ENCODE measurements at places on chromosomes 12 and 14. TPM values are rescaled to one million over a fixed set of nuclear protein-coding genes. Genes with fewer than 3 reads are reported as not detected.

The LRFN5 gene
- 0.08 TPM for total RNA-seq

The CMTM5 gene
- not detected for total RNA-seq

The RBP5 gene
- total RNA-seq = not detected

The DBX2 gene
- total RNA-seq = 0.20 TPM

The RPL10L gene
- total RNA-seq = not detected

The RD3L gene
- not detected for total RNA-seq

The AREL1 gene
- total RNA-seq = 15.0 TPM

DNA sequence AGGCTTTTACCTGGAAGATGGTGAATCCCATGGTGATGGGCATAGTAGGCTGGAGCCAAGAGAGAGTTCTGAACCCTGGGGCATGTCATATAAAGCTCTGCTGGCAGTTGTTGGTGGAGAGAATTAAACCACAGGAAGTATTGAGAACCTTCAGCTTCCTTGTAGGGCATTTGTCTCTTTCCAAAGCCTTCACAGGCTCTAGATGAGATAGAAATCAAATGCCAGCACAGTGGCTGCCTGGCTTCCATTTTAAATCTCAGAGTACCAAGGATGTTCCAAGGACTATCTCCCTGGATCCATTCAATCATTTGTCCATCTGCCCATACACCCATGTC is 369.6 kb downstream of the DPF3 start:
- no peaks in the 10 kb centered on the region for H3K36me3 ChIP-seq
- no peak overlapping the region for H3K4me3 ChIP-seq
- no peak overlapping the region for H3K27ac ChIP-seq
- DNase-seq = no peak

DNA sequence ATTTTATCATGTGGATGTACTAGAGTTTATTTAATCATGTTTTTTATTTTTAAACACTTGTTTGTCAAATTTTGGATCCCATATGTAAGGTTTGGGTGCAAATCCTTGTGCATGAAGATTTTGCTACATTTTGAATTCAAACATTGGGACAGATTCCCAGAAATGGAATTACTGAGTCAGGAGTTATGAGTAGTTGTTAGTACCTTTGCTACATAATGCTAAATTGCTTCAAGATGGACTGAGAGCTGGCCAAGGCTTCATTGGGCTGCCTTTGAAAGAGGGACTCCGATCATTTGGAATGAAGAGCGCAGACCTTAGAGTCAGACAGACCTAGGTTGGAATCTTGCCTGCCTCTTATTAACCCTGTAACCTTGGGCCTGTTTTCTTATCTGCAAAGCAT is 154.9 kb upstream of the PWP1 start:
- H3K27me3 ChIP-seq = no peaks in the 10 kb centered on the region
- no peak for DNase-seq
- H3K27ac ChIP-seq = no peak overlapping the region

DNA sequence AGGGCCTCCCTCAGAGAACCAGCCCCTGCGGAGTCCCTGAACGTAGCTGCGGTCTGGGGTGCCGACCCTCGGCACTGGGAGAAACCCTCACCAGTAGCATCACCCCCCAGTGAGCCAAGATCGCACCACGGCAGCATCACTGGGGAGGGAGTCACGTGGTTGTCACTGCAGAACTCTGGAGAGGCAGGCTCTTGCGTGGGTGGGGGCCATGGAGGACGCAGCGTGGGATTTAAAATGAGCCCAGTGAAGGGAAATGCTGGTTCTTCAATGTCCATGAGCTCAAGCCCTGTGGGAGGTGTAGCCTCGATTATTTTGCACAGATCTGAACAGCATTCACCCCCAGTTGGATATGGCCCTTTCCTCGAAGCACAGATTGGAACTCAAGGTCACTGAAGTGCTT is 3.9 kb upstream of the GALNT9 start:
- H3K27me3 ChIP-seq = no peaks in the 10 kb centered on the region
- no peak for DNase-seq
- no peaks in the 10 kb centered on the region for H3K4me1 ChIP-seq
- H3K4me3 ChIP-seq = no peak overlapping the region

- no peak overlapping the region for H3K27ac ChIP-seq
- no peaks in the 10 kb centered on the region for H3K27me3 ChIP-seq
- no peak for DNase-seq
- no peaks in the 10 kb centered on the region for H3K36me3 ChIP-seq
Measured at GRCh38 chr14:105865266-105865903, 339.0 kb downstream of the TMEM121 start.

DNA sequence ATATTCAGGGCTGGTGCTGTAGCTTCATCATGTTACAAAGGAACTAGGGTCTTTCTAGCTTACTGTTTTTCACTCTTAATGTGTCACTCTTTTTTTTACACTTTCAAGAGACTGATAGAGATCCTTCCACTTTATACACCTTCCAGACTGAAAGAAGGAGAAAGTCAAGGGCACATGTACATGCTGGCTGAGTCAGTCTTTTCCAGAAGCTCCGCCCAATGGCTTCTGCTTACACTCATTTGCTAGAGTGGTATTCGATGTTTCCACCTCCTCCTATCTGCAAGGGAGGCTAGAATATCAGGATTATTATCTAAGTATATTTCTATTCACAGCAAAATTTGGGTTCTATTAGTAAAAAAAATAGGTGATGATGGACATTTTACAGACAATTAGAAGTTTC is 325.8 kb upstream of the OR4E1 start:
- DNase-seq = no peak
- no peaks in the 10 kb centered on the region for H3K4me1 ChIP-seq
- no peak overlapping the region for H3K27ac ChIP-seq
- H3K4me3 ChIP-seq = no peak overlapping the region
- H3K36me3 ChIP-seq = no peaks in the 10 kb centered on the region

DNA sequence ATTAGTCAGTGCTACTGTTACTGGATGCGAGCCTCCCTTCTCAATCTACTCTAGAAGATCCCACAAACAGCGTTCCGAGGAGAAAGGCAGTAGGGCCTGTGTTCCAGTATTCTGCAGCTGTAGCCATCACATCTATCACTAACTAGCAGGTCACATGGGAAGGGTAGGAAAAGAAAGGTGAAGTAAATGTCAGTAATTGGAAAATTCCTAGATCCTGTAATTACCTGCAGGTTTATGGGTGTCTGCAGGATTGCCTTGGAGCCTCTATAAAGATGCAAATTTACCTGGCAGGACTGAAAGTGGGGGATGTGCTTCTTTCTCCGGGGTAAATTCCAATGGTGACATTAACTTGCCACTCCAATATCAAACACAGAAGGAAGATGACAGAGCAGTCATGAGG is 77.8 kb downstream of the FERMT2 start:
- peaks cover 100% of the 10 kb centered on the region for H3K36me3 ChIP-seq
- peaks cover 6% of the 10 kb centered on the region for H3K4me1 ChIP-seq
- H3K27me3 ChIP-seq = no peaks in the 10 kb centered on the region

- DNase-seq = no peak
- no peak overlapping the region for H3K27ac ChIP-seq
- H3K4me3 ChIP-seq = no peak overlapping the region
- no peaks in the 10 kb centered on the region for H3K36me3 ChIP-seq
- no peaks in the 10 kb centered on the region for H3K4me1 ChIP-seq
- no peaks in the 10 kb centered on the region for H3K27me3 ChIP-seq
Measured at GRCh38 chr12:45587012-45587411, 142.5 kb upstream of the ARID2 start.

GRCh38 chr14:74799765-74800164 is 36.6 kb downstream of the YLPM1 start:
- H3K4me1 ChIP-seq = no peaks in the 10 kb centered on the region
- H3K27ac ChIP-seq = no peak overlapping the region
- no peak for DNase-seq
- H3K4me3 ChIP-seq = no peak overlapping the region
- H3K27me3 ChIP-seq = no peaks in the 10 kb centered on the region

- H3K27me3 ChIP-seq = peaks cover 34% of the 10 kb centered on the region
- H3K27ac ChIP-seq = no peak overlapping the region
- H3K4me3 ChIP-seq = no peak overlapping the region
- no peak for DNase-seq
Measured at GRCh38 chr12:53808023-53808705, 56.4 kb upstream of the CISTR start.

- DNase-seq = no peak
- H3K4me1 ChIP-seq = no peaks in the 10 kb centered on the region
- H3K4me3 ChIP-seq = no peak overlapping the region
- H3K27me3 ChIP-seq = no peaks in the 10 kb centered on the region
- H3K36me3 ChIP-seq = no peaks in the 10 kb centered on the region
Measured at GRCh38 chr12:54991991-54992375, 7.4 kb upstream of the TESPA1 start.

- peaks cover 30% of the 10 kb centered on the region for H3K4me1 ChIP-seq
- peak overlapping the region; percentile 100 for H3K27ac ChIP-seq
- no peak for DNase-seq
- H3K27me3 ChIP-seq = no peaks in the 10 kb centered on the region
- peaks cover 2% of the 10 kb centered on the region for H3K36me3 ChIP-seq
Measured at GRCh38 chr12:57523706-57524614, 1.3 kb downstream of the MBD6 start.

DNA sequence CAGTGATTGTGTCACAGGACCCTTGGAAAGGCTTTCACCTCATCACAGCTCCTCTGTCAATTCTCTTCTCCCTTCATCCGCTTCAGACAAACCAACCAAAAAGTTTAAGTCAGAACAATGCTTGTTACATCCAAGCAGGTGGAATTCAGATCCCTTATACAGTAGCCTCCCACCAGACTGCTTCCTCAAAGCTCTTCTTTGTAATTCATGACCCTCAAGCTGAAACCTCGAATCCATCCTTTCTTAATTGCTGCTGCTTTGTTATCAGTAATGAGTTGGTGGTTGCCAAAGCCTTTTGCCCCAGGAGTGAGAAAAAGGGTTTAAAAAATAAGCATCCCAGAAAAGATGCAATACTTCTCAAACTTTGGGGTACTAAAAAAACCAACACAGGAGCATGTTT is 9.5 kb downstream of the BEST3 start:
- no peaks in the 10 kb centered on the region for H3K27me3 ChIP-seq
- peaks cover 82% of the 10 kb centered on the region for H3K4me1 ChIP-seq
- no peak for DNase-seq
- peak overlapping the region; percentile 84 for H3K27ac ChIP-seq
- peaks cover 47% of the 10 kb centered on the region for H3K36me3 ChIP-seq
- peak overlapping the region; percentile 35 for H3K4me3 ChIP-seq

DNA sequence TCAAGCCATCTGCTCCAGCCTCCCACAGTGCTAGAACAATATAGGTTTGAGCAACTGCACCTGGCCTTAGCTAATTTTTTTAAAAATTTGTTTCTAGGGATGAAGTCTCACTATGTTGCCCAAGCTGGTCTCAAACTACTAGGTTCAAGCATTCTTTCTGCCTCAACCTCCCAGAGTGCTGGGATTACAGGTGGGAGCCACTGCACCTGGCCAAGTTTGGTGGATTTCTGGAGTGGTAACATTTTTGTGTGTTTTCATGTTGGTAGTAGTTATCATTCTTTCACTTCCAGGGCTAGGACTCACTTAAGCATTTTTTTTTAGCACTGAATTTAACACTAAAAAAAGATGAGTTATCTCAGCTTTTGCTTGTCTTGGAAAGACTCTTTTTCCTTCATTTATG is 328.0 kb upstream of the RGS6 start:
- H3K4me3 ChIP-seq = no peak overlapping the region
- DNase-seq = no peak
- H3K36me3 ChIP-seq = no peaks in the 10 kb centered on the region

- H3K27me3 ChIP-seq = no peaks in the 10 kb centered on the region
- H3K4me1 ChIP-seq = peaks cover 9% of the 10 kb centered on the region
- H3K27ac ChIP-seq = peak overlapping the region; percentile 77
- peaks cover 87% of the 10 kb centered on the region for H3K36me3 ChIP-seq
Measured at GRCh38 chr12:111792155-111792855, 25.6 kb downstream of the ALDH2 start.

DNA sequence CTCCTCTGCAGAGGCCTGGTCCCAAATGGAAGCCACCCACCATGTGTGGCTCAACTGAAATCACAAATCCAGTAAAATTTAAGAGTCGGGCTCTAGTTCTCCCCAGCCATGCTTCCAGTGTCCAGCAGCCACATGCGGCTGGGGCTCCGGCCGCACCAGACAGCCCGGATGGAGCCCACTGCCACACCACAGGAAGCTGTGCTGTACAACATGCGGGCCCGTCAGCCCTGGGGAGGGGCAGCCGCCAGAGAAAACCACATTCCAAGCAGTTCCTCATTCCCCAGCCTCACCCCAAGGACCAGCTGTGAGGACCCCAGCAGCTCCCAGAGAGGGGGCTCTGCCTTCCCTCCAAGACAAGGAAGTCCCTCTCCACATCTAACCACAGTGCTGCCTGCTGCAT is 135.0 kb downstream of the NCOR2 start:
- H3K36me3 ChIP-seq = no peaks in the 10 kb centered on the region
- H3K4me3 ChIP-seq = no peak overlapping the region
- no peak for DNase-seq
- peak overlapping the region; percentile 58 for H3K27ac ChIP-seq
- H3K27me3 ChIP-seq = no peaks in the 10 kb centered on the region
- H3K4me1 ChIP-seq = peaks cover 13% of the 10 kb centered on the region

GRCh38 chr12:15547063-15547462 is 224.8 kb downstream of the PTPRO start:
- DNase-seq = no peak
- no peak overlapping the region for H3K27ac ChIP-seq
- no peaks in the 10 kb centered on the region for H3K4me1 ChIP-seq
- H3K36me3 ChIP-seq = no peaks in the 10 kb centered on the region
- peak overlapping the region; percentile 20 for H3K4me3 ChIP-seq
- H3K27me3 ChIP-seq = no peaks in the 10 kb centered on the region

DNA sequence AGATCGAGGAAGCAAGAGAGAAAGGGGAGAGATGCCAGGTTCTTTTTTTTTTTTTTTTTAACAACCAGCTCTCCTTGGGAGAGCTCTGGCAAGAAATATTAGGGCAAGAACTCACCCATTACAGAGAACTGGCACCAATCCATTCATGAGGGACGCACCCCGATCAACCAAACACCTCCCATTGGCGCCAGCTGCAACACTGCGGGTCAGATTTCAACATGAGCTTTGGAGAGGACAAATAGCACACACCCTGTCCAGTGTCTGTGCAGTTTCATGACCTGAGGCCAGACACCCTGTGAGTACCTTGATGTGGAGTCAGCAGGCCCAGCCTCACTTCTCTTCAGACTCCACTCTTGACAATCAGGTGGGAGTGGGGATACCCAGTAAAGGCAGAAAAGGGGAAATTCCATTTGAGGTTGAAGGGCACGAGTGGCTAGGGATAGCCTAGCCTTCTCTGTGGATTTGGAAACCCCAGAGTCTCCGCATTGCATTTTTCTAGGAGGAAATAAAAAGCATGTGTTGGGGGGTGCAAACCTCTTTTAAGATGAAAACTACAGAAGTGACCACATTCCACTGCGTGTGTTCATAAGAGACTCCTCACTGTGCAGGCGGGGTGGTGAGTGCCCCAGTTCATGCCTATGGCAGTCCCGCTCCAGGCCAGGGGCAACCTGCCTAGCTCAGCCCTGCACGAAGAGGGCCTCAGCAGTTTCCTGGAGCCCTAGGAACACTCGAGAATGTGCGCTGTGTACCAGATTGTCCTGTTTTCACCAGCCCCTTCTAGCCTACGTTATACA is 42.4 kb upstream of the GPATCH2L start:
- no peak overlapping the region for H3K4me3 ChIP-seq
- DNase-seq = peak; percentile 83
- peaks cover 3% of the 10 kb centered on the region for H3K27me3 ChIP-seq
- no peaks in the 10 kb centered on the region for H3K4me1 ChIP-seq
- H3K36me3 ChIP-seq = no peaks in the 10 kb centered on the region

- H3K4me1 ChIP-seq = peaks cover 20% of the 10 kb centered on the region
- H3K4me3 ChIP-seq = no peak overlapping the region
- H3K27me3 ChIP-seq = no peaks in the 10 kb centered on the region
Measured at GRCh38 chr12:92473564-92473963, 229.2 kb upstream of the PLEKHG7 start.

- H3K27ac ChIP-seq = peak overlapping the region; percentile 10
- H3K4me1 ChIP-seq = peaks cover 25% of the 10 kb centered on the region
- H3K27me3 ChIP-seq = no peaks in the 10 kb centered on the region
- DNase-seq = no peak
Measured at GRCh38 chr14:68444449-68445168, 348.3 kb downstream of the ZFP36L1 start.

Data from psoas muscle (tissue), 8 donors.